Activated CD4-positive, alpha-beta T cell treated with anti-CD3 and anti-CD28 coated beads, Interleukin-2, amount 10 ng/mL, durations not matched to agents 24 days and 14 days (primary cell): ENCODE measurements at places on chromosomes 2 and 18.
A peak's percentile ranks its signal among the peaks of the same experiment; 100 is the strongest.

GRCh38 chr2:12733846-12734245, 17.1 kb downstream of the TRIB2 start:
- peaks cover 24% of the 10 kb centered on the region for H3K4me1 ChIP-seq
- no peak overlapping the region for H3K27ac ChIP-seq
- H3K4me3 ChIP-seq = no peak overlapping the region
- DNase-seq = no peak
- H3K27me3 ChIP-seq = no peaks in the 10 kb centered on the region
- H3K36me3 ChIP-seq = peaks cover 59% of the 10 kb centered on the region

DNA sequence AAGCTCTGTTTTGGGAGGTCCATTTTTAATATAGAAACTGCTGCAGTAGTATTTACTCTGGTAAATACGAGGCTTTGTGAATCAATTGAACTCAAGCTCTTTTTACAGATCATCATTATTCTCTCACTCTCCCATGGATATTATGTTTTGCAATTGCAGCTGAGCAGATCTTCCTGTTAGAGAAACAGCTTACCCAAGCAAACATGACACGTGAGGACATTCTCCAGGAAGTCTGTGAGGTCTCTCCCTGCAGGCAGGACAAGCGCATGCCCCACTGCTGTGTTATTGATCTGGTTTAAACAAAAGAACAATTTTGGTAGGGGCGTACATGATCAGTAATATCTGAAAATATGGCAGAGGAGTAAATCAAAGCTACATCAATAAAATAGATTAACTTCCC, 72.1 kb downstream of the COL6A3 start:
- no peaks in the 10 kb centered on the region for H3K36me3 ChIP-seq
- DNase-seq = no peak
- H3K4me1 ChIP-seq = no peaks in the 10 kb centered on the region
- H3K27ac ChIP-seq = no peak overlapping the region
- no peaks in the 10 kb centered on the region for H3K27me3 ChIP-seq

DNA sequence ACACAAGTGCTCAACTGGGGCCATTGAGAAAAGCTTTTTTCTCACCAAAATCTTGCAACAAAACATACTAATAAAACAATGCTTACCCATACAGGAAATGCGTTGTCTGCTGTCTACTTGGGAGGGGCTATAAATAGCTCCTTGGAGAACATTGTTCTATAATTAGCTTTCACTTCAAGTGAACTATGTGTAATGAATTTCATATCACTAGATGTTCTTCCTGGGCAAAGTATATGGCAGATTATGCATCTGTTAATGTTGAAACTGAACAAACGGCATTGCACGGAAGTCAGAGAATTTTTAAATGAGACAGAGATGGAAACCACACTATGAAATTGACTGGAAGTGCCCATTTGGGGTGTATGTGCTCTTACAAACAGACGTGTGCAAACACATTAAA, 6.4 kb upstream of the NPAS2 start:
- H3K4me1 ChIP-seq = peaks cover 30% of the 10 kb centered on the region
- H3K4me3 ChIP-seq = peak overlapping the region; percentile 28
- no peaks in the 10 kb centered on the region for H3K36me3 ChIP-seq

- H3K27me3 ChIP-seq = no peaks in the 10 kb centered on the region
- no peak for DNase-seq
- H3K4me1 ChIP-seq = no peaks in the 10 kb centered on the region
- no peaks in the 10 kb centered on the region for H3K36me3 ChIP-seq
- H3K27ac ChIP-seq = no peak overlapping the region
Observed at GRCh38 chr18:31205273-31205672, 42.6 kb upstream of the DSC1 start.
